ENCODE measurements at places on chromosomes 7 and 10. TPM values are rescaled to one million over a fixed set of nuclear protein-coding genes. Genes with fewer than 3 reads are reported as not detected.

The CTTNBP2 gene
- 2.2 TPM for total RNA-seq

The MSMB gene
- not detected for total RNA-seq

The MACROH2A2 gene
- total RNA-seq, result 15.3 TPM

The HOXA11 gene
- not detected for total RNA-seq

Data from cardiac septum (tissue), 1 donor.